Stimulated activated naive B cell treated with anti-CD40 and anti-IgM and Interleukin-4, amounts not matched to agents 10 μg/mL and 1 μg/mL and 100 μg/mL, for 72 hours (primary cell): ENCODE measurements at places on chromosomes 2 and 18.

GRCh38 chr2:72920318-72921087 is 3.2 kb downstream of the EMX1 start:
- DNase-seq, result peak; percentile 36
- H3K36me3 ChIP-seq, result peaks cover 2% of the 10 kb centered on the region
- peaks cover 62% of the 10 kb centered on the region for H3K27me3 ChIP-seq
- peak overlapping the region; percentile 78 for H3K27ac ChIP-seq
- H3K4me1 ChIP-seq, result peaks cover 28% of the 10 kb centered on the region

DNA sequence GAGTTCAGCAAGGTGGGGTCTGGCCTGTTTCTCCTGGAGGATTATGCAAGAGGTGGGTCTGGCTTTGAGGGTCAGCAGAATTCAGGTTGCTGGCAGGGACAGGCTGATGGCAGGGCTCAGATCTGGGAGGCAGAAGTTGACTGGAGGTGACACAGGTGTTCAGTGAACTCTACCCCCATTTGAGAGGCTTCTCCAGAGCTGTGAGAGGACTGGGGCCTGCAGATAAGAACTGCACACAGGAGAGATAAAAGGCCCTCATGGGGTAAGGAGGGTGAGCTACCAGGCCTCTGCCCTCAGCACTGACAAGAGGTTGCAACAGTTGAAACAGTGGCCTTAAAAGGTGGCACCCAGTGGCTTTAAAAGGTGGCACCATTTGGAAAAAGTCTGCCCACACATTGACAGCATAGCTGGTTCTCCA is 13.1 kb downstream of the MOCOS start:
- no peak for DNase-seq
- no peak overlapping the region for H3K4me3 ChIP-seq
- H3K4me1 ChIP-seq, result no peaks in the 10 kb centered on the region

DNA sequence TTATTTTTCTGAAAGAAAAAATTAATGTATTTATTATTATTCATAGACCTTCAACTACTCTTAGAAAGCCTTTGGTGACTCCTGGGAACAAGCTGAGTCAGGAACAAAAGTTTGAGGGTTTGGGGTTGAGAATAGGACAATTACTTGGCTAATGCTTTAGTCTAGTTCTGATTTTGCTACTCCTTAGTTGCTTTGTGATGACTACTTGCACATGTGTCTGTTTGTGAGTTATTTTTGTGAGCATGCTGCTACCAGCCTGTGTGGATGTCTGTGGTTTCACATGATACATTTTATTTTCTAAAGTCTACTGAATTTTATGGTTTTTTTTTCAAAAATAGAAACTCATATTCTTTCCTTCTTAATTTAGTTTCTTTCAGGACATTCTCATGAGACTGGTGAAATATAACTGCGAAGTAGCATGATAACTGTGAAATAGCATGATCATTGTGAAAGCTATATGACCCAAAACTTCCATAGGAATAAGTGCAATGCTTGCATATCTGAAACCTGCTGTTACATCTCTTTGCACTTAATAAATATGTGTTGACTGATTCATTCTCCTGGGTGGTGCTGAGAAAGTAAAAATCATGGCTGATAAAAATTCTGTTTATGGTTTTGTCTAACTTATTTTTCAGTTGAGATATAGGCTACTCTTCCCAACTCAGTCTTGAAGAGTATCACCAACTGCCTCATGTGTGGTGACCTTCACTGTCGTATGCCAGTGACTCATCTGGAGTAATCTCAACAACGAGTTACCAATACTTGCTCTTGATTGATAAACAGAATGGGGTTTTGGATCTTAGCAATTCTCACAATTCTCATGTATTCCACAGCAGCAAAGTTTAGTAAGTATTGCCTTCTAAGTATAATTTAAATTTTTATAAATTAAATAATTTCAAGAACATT is 17.9 kb upstream of the IL18R1 start:
- no peak for DNase-seq
- peaks cover 9% of the 10 kb centered on the region for H3K27me3 ChIP-seq
- no peak overlapping the region for H3K4me3 ChIP-seq
- H3K4me1 ChIP-seq, result no peaks in the 10 kb centered on the region

- DNase-seq, result no peak
- H3K36me3 ChIP-seq, result peaks cover 28% of the 10 kb centered on the region
- no peak overlapping the region for H3K4me3 ChIP-seq
- H3K27ac ChIP-seq, result no peak overlapping the region
- H3K4me1 ChIP-seq, result no peaks in the 10 kb centered on the region
These were observed 117.1 kb downstream of the STRN start for GRCh38 chr2:36849265-36849664.

- H3K27me3 ChIP-seq, result peaks cover 62% of the 10 kb centered on the region
- H3K27ac ChIP-seq, result no peak overlapping the region
- no peak for DNase-seq
These were observed 3.7 kb upstream of the SPR start for GRCh38 chr2:72883356-72883962.

DNA sequence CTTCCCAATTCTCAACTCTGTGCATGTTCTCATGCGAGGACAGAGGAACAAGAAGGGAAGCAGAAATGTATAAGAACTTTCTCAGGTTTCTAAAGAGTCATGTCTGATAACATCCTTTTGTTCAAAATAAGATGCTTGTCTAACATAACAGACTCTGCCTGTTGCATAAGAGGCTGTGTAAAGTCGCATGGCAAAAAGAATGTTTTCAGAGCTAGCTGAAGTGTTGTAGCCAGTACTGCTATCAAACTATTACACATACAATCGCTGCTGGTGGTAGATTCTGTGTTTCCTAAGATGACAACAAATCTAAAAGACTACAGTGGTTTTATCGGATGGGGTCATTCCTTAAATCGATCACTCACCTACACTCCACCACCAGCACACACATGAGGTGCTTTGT is 487.5 kb downstream of the IRS1 start:
- H3K4me1 ChIP-seq, result peaks cover 1% of the 10 kb centered on the region
- no peaks in the 10 kb centered on the region for H3K27me3 ChIP-seq
- H3K27ac ChIP-seq, result no peak overlapping the region

DNA sequence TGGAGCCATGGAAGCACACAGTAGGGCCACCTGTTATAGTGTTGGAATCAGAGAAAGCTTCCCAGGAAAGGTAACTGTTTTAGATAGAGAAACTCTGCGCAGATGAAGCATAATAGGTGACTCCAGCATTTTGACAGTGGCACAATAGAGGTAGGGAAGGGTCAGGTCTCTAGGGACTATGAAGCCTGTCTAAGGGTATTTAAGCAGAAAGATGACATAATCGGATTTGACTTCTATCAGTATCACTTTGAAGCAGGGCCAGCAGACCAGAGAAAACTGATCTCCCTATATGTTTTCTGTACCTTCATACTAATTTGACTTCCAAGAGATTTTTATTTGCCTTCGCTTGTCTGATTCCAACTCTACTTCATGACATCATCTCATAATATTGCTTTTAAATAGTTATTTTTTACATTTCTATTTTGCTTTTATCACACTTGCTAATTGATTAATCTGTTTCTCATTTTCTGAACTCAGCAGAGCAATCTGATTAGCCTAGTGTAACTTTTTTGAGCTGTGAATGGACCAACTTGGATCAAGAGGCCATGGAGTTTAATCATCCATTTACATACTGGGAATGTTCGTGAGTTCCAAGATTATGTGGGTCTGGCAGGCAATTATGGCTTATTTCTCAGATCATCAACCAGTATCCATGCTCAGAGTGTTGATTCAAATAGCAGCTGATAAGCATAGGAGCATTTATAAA is 8.4 kb upstream of the HIBCH start:
- peaks cover 4% of the 10 kb centered on the region for H3K4me1 ChIP-seq
- no peak for DNase-seq
- no peak overlapping the region for H3K27ac ChIP-seq
- H3K36me3 ChIP-seq, result no peaks in the 10 kb centered on the region
- H3K27me3 ChIP-seq, result peaks cover 25% of the 10 kb centered on the region

DNA sequence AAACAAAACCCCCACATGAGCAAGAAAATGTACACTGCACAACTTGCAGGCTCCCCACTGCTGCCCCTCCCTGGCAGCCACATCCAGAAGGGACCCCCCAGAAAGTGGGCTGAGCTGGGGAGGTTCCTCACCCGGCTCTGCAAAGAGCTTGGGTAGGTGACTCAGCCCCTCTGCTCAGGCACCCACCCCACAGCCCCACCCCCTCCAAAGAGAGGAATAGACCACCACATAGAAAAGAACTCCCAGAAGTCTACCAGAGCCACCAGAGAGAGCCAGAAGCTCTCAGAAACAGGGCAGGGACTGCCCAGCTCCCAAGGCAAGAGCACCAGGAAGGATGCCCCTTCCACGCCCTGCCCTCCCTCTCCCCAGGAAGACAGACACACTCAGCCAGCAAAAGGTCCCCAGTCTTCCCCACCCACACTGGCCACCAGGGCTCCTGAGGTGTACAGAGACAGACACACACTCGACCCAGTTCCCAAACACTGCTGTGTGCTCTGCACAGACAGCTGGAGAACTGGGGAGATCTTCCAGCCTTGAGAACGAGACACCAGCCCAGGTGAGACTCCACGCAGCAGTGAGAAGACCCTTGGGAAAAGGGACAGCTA is 28.2 kb downstream of the BIN1 start:
- no peaks in the 10 kb centered on the region for H3K27me3 ChIP-seq
- H3K4me3 ChIP-seq, result peak overlapping the region; percentile 53
- peak overlapping the region; percentile 82 for H3K27ac ChIP-seq
- H3K4me1 ChIP-seq, result peaks cover 98% of the 10 kb centered on the region
- H3K36me3 ChIP-seq, result peaks cover 12% of the 10 kb centered on the region
- no peak for DNase-seq
